ENCODE measurements at places on chromosomes 2 and 18.

DNA sequence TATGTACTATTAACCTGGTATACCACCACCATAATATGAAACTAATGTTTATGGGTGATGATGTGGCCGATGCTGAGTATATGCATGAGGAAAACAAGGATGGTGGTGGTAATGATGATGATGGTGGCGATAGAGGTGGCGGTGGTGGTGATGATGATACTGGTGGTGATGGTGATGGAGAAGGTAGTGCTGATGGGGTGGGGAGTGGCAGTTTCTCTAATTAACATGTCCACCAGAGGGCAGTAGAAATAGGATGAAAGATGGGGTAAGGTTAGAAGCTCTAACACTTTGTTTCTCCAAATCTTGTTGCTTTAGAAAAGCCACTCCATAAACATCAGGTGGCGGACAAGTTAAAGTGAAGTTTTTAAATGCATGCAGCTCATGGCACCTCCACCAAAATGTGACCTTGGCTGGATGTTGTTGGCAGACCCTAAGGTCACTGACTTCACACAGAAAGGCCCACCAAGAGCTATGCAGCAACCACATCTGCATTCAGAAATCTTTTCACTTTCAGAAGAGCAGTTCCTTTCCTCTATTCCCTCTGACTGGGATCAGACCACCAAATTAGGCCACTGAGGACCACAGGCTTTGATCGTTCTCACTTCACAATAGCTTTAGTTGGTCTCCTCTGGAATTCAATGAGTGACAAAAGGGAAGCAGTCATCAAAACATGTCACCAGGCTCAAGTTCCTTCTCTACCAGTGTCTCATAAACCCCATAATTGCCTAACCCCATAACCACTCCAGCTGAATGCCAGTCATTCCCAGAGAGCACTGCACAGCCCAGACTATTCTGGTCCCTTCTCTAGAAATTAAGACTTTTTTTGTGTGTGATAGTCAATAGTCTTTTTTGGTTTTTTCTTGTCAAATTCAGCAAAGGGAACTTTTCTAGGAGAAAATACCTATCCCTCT is 7.5 kb upstream of the BCL11A start:
- DNase-seq: no peak

DNA sequence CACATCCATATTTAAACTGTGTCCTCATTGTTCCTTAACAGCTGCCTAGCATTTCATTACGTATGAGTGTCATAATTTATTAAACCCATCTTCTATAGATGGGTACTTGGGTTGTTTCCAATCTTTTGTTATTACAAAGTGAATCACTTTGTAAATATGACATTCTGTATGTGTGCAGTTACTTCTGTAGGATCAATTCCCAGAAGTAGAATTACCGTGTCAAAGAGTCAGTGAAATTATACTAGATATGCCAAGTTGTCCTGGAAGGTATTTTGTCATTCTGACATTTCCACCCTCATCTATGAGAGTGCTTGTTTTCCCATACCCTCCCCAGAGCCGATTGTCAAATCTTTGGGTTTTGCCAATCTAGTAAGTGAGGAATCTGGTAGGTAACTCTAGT is 194.5 kb upstream of the APCDD1 start:
- DNase-seq: no peak

GRCh38 chr18:4510711-4511110 is 55.6 kb upstream of the DLGAP1 start:
- DNase-seq: no peak

DNA sequence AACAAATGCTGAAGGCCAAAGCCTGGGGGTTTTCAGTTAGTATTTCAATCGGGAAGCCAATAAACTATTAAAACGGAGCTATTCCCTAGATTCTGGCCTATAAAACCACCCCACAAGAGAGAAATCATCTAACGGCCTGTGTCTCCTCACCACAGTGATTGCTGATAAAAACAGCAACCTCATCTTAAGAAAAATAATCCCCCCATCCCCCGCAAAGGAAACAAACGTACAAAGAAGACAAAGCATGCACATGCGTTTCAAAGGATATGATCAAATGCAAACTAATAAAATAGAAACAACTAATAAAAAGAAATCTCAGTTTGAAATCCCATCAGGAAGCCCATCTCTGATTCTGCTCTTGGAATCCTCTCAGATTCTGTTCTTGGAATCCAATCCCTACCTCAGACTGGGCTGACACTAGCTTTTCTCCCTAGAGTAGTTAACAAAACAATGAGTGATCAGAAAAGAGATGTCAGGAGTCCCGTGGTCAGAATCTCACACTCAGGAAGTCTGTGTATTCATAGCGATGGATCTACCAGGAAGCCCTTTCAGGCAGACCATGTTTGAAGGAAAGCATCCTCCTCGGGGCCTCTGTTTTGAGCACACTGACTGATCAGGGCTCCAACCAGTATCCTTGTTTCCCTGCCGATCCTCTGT is 150.7 kb downstream of the THADA start:
- no peak for DNase-seq

DNA sequence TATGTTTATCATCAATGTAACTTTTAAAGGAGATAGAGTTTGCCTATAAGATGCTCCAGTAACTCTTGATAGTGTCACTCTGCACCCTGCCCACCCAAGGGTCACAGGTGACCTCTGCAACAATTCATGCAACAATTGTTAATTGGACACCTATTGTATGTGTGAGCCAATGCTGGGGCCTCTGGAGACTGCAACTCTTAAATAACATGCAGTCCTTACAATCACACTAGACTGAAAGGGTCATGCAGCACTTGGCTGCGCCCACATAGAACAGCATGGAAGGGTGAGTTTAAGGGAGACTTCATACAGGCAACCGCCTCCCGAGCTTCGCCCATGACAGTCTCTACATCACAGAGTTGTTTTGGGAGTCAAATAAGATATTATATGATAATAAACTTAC is 137.1 kb upstream of the TWIST2 start:
- no peak for DNase-seq

GRCh38 chr2:237361194-237362004 is 52.6 kb downstream of the COL6A3 start:
- DNase-seq: no peak

All from stimulated activated CD4-positive, alpha-beta T cell treated with anti-CD3 and anti-CD28 coated beads, Interleukin-4, amount 100 ng/mL, for 1 hour (primary cell).